Substantia nigra (tissue), 51 donors: ENCODE measurements at places on chromosomes 11 and 22.

DNA sequence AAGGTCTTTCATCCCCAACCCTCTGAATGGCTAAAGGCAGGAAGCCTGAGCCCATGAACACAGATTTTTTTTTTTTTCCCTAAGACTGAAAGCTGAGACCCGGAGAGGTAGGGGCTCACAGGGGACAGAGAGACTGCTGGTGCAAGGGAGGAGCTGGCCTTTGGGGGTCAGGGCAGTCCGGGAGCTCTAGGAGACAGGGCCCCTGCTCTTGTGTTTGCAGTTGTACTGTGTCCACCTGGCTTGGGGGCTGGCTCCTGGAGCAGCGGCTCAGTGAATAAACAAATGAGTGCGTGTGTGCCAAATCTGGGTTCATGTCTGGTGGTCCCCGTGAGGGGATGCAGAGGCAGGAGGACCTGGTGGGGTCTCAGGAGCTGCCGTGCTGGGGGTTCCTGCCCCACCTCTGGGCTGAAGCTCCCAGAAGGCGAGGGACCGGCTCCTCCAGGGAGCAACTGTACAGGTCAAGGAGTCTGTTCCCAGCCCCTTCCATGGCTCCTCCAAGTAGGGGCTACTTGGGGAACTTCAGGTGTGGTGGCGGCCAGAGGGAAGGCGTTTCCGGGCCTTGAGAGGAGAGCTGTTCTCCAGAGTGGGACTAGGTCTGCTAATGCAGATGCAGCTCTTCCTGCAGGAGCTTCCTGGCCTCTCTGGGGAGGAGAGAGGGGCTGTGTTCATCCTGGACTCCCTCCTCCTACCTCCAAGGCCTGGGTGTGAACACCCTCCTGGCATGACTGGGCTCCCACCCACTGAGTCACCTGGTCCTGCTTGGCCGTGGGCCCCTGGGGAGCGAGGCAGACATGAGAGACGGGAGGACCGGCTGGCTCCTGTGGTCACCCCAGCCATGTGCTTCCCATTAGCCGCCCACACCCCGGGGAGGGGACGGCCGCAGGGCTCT is 57.6 kb downstream of the FBXO7 start:
- no peak for DNase-seq

- no peak for DNase-seq
Measured at GRCh38 chr22:45314786-45315185, 5.1 kb downstream of the FAM118A start.

DNA sequence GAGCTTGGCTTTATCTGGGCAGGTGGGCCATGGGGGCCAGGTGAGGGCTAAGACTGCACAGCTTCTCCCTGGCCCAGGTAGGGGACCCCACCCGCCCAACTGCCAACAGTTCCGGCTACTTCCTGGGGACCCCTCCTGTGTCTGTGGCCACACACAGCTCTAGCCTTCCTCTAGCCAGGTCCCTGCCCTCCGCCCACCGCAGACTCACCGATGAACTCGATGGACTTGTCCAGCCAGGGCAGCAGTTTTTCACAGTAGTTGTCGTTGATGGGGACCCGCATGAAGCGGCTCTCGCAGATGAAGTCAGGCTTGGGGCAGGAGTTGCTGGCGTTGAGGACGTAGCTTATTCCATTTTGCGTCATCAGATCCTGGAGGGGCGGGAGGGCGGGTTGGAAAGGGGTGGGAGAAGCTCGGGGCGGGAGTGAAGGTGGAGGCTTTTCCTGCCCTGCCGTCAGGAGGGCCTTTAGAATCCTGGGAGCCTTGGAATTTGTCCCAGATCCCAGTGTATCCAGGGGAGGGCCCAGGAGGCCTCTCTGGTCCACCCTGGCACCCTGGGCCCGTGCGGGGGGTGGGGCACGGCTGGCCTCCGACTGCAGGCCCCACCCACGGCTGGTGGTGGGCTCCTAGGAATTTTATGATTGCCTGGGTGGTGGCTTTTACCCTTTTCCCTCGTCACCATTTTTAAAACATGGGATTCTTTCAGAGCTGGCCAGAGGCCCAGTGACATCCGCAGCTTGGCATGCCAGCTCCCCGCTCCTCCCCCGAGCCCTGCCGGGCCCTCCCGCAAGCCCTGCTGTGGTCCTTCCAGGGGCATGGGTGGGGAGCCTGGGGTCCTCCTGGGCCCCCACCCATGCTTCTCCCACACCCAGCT is 13.9 kb downstream of the DUSP8 start:
- DNase-seq = no peak

DNA sequence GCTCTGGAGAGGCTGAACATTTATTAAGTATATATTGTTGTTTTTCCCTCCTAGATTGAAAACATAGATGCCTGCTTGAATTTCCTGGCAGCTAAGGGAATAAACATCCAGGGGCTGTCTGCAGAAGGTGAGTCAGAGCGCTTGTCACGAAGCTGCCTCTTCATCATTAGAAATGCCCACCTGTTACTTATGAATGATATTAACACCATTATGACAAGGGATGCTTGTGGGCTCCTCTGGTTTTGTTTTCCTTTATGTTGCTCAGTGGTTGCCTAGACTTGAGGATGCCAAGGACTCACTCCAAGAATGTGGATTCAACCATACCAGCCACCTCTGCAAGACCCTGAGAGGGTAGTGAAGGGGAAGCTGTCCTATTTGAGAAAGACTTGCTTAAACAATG is 156.2 kb downstream of the NAV2 start:
- no peak for DNase-seq

DNA sequence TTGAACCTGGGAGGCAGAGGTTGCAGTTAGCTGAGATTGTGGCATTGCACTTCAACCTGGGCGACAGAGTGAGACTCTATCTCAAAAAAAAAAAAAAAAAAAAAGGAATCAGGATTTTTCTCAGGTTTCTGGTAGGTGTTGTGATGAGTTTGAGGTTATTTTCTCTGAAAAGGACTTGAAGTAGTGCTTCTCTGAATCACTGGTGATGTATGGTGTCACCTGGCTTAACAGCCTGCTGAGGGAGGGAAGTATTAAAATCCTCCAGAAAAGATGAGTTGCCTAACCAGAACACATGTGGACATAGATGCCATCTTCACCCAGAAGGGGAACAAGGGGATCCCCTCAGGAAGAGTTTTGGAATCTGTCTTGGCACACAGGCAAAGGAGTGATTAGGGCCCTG is 20.1 kb downstream of the SMARCB1 start:
- no peak for DNase-seq
